ENCODE measurements at places on chromosomes 1 and 21.
A peak's percentile ranks its signal among the peaks of the same experiment; 100 is the strongest.

- DNase-seq: no peak
These were observed 26.7 kb downstream of the CCDC18 start for GRCh38 chr1:93207211-93207610.

GRCh38 chr1:95728841-95729240, 494.8 kb downstream of the RWDD3 start:
- DNase-seq: no peak

- DNase-seq: no peak
These were observed 12.9 kb upstream of the BCL10 start for GRCh38 chr1:85289207-85289847.

DNA sequence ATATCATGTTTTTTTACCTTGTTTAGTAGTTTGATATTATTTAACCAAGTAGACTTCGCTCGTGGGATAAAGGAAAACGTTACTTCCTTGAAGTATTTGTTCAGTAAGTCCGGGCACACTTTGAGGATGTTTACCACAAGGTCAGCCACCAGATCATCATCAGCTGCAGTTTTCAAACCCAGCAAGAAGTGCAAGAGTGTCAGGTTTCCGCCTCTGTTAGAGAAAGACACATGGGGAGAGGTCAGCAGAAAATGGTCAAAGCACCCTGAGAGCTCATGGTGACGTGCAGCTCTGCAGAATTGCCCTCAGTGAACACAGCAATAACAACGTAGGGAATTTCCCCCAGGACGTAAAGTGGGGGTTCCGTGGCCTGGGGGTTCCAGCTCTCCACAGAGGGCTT, 24.4 kb downstream of the URB1 start:
- DNase-seq: no peak

- peak; percentile 8 for DNase-seq
These were observed 103.2 kb upstream of the ZNF644 start for GRCh38 chr1:91124989-91125417.

DNA sequence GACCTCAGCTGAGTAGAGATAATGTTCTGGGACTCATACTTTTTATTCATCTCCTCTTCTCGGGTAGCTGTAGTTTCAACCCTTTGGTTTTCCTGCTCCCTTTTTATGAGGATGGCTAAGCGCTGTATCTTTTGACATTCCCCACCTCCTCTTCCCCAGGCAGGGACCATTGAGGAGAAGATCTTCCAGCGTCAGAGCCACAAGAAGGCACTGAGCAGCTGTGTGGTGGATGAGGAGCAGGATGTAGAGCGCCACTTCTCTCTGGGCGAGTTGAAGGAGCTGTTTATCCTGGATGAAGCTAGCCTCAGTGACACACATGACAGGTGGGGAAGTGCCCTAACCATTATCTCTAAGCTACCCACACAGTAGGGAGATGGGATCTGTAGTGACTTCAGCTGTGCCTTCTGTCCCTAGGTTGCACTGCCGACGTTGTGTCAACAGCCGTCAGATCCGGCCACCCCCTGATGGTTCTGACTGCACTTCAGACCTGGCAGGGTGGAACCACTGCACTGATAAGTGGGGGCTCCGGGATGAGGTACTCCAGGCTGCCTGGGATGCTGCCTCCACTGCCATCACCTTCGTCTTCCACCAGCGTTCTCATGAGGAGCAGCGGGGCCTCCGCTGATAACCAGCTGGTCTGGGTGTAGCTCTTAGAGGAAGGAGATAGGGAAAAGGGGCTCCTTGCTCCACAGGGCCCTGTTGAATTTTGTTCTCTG, 25.6 kb downstream of the LRRC41 start:
- no peak for DNase-seq

GRCh38 chr1:246893191-246893939, 38.4 kb downstream of the AHCTF1 start:
- DNase-seq: no peak

DNA sequence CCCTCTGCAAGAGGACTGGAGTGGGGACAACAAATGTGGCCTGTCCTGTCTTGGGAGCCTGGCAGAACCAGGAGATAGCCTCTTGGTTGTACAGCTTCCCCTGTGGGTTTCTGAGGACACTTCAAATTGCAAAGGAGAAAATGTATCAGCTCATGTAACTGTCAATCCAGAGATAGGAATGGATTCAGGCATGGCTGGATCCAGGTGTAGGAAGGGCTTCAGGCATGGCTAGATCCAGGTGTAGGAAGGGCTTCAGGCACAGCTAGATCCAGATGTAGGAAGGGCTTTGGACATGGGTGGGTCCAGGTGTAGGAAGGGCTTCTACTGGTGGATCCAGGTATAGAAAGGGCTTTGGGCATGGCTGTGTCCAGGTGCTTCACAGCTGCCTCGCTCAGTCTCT, 30.9 kb downstream of the TP73 start:
- no peak for DNase-seq

DNA sequence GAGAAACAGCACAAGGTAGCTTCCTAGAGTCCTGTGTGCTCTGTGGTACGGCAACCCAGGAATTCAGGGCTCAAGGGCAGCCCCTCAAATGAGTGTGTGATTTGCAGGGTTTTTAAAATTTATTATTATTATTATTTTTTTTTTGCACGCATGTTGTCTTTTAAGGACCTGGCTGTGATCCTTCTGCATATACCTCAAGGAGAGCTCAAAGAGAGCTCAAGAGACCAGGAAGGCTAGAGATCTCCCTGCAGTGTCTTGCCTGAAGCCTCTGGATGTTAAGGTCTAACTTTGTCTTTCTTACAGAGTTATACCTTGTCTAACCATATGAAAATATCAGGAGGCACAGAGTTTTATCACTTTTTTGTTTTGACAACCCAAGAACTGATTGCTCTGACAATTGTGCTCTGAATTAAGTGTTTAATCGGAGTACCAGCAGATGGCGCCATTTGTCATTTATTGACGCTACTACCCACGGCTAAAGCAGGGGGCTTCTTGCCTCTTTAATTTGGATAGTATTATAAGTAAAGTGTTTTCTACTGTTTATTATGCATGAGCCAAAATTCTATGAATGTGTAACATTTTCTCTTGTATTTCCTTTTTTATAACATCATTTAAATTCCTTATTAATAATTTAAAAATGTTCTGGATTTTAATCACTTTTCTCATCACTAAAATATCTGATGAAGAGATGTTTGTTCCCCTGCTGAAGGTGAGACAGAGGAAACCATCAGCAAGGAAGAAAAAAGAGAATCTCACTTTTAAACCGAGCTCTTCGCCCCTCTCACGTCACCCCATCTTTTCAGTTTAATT, 35.8 kb upstream of the LMO4 start:
- DNase-seq: peak; percentile 39

GRCh38 chr1:25477448-25478034, 46.8 kb downstream of the MACO1 start:
- no peak for DNase-seq

- no peak for DNase-seq
These were observed 31.4 kb upstream of the PROX1 start for GRCh38 chr1:213956295-213956770.

GRCh38 chr21:41903559-41904351, 24.6 kb upstream of the PRDM15 start:
- no peak for DNase-seq

GRCh38 chr1:203124546-203125317, 2.8 kb upstream of the ADORA1 start:
- DNase-seq: no peak

DNA sequence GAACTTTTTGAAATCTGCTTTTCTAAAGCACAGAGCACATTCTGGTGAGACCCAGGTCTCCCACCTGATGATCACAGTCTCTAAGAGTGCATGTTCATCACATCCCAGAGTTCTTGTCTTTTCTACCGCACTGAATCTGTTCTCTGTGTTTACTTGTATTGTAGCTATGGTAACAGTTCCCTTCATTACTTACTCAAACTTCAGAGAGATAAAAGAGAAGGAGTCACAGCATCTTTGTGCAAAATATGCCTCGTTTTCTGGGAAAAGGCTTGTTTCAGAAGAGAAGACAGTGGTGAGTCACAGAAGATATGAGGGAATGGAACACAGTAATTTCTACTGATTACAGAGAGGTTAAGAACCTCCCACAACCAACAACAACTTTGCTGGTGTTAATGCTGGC, 580.6 kb downstream of the PLA2G4A start:
- DNase-seq: no peak

All from stimulated activated CD8-positive, alpha-beta memory T cell treated with anti-CD3 and anti-CD28 coated beads, Interleukin-7, amount 100 ng/mL, for 4 hours (primary cell).